ENCODE measurements at places on chromosomes 1 and 21.

- no peak for DNase-seq
Observed at GRCh38 chr1:113976609-113977278, 2.5 kb upstream of the OLFML3 start.

GRCh38 chr1:165281207-165281901 is 75.2 kb downstream of the LMX1A start:
- DNase-seq = no peak

GRCh38 chr1:160416369-160416768 is 16.0 kb downstream of the VANGL2 start:
- no peak for DNase-seq

GRCh38 chr1:89454845-89455521 is 69.6 kb upstream of the LRRC8B start:
- DNase-seq = peak; percentile 73

GRCh38 chr1:11518791-11519628 is 40.1 kb downstream of the DISP3 start:
- DNase-seq = no peak

GRCh38 chr21:37873655-37874054 is 42.6 kb downstream of the KCNJ6 start:
- no peak for DNase-seq

GRCh38 chr1:29963946-29964345 is 727.6 kb downstream of the PTPRU start:
- no peak for DNase-seq

- no peak for DNase-seq
Observed at GRCh38 chr1:162128693-162129356, 59.3 kb downstream of the NOS1AP start.

- DNase-seq = no peak
Observed at GRCh38 chr21:36681117-36681631, 17.7 kb upstream of the SIM2 start.

DNA sequence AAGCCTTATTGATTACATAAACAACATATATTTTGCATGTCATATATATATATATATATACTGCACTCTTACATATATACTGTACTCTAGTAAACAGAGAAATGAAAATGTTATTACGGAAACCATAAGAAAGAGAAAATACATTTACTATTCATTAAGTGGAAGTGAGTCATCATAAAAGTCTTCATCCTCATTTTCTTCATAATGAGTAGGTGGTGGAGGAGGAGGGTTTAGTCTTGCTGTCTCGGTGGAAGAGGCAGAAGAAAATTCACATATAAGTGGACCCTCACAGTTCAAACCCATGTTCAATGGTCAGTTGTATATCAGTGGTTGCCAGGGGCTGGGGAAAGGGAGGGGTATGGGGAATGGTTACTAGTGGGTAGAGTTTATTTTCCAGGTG is 8.0 kb upstream of the IFNLR1 start:
- DNase-seq = no peak

GRCh38 chr1:228224198-228225164 is 16.6 kb downstream of the OBSCN start:
- no peak for DNase-seq

GRCh38 chr1:54394104-54394503 is 12.1 kb downstream of the SSBP3 start:
- no peak for DNase-seq

- DNase-seq = no peak
Observed at GRCh38 chr1:228304225-228304624, 96.4 kb downstream of the OBSCN start.

DNA sequence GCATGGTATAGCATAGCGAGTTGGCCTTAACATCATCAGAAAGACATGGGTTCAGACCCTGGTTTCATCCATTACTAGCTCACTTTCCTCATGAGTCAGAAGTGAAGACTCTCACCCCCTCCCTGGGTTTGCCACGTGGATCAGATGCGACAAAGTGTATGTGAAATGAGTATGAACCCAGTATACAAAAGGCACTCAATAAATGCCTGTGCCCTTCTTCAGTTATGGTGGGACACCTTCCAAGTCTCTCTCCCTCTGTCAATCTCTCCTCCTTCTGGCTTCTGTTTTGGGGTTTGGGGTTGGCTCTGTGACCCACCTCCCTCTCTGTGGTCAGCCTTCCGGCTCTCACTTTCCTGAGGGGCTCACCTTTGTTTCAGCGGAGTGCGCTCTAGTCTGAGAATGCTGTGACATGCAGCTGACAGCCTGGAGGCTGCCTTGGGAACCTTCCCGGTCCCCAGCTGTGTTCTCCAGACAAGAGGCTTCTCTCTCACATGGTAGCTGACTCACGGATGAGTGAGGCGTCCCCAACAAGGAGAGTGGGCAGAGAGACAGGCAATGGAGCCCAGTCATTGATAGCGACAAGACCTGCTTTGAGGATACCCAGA is 155.0 kb upstream of the EDN2 start:
- DNase-seq = peak; percentile 24

DNA sequence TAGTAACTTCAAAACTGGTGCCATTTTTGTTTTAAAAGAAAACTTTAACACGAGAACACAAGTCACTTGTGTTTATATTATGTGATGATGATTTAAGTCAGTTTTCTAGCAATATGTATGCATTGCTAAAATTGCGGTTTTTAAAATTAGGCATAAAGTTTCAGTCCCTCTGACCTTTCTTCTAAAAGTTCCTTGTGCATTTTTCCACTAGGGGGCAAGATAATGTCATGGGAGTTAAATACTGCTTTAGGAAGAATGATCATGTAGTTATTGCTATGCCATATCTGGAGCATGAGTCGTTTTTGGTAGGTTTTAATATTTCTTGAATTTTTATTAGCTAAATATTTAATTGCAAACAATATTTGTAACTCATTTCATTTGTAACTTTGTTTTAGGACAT is 10.7 kb downstream of the CDC7 start:
- DNase-seq = no peak

GRCh38 chr1:2368053-2368744 is 23.2 kb downstream of the MORN1 start:
- DNase-seq = no peak

- DNase-seq = no peak
Observed at GRCh38 chr1:222028116-222028515, 286.2 kb upstream of the DUSP10 start.

GRCh38 chr1:99740141-99740540 is 26.3 kb downstream of the FRRS1 start:
- no peak for DNase-seq

DNA sequence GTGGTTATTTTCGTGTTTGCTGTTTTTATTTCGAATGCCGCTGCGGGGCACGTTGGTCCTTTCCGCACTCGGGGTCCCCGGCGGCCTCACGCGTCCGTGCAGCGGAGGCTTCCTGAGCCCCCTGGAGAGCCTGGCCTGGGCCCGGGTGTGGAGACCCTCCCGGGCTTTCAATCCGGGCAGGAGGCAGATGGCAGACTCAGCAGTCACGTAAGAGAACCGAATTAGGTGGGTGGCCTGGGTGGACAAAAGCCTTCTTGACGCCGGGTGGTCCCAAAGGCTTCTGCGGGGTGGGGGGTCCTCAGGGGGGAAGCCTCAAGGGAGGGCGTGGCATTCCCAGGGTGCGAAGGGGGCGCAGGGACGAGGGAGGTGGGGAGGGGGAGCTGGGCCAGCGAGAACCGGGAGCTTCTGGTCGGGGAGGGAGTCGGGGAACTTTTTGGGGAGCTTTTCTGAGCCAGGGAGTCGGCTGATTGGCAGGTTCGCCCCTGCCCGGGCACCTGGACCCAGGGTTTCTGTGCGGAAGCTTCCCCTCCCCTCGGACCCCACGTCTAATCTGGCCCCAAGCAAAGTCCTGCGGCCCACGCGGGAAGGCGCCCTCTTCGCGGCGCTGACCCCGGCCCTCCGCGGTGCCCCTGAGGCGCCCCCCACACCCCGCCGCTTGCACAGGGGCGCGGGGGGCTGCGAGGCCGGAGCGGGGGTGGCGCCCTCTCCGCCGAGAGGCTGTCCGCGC is 1.3 kb upstream of the HES4 start:
- DNase-seq = no peak

GRCh38 chr1:214637722-214638458 is 34.9 kb downstream of the CENPF start:
- DNase-seq = no peak

DNA sequence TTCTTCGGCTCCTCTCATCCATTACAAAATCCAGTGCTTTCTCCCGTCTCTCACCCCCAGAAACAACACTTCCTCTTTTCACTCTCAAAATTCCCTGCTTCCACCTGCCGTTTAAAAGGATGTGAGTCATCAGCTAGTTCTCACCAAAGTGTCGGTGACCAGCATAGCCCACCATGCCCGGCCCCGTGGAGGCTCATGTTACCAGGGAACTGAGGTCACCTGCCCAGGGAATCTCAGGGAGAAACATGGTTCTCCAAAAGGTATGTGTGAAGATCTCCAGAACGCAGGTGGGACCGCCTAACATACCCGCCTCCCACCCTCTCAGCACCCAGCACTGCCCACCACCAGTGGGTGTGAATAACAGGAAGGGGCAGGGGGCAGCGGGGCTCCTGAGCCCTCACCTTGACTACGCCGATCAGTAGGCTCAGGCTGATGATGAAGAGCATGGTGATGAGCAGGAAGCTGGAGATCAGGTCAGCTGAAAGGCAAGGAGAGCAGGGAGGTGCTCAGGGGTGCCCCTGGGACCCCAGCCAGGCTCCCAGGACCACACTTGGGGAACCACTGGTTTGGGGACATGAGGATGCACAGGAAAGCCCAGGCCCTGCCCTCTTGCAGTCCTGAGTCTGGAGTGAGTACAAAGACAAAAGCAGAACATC is 16.2 kb downstream of the LAPTM5 start:
- DNase-seq = no peak

DNA sequence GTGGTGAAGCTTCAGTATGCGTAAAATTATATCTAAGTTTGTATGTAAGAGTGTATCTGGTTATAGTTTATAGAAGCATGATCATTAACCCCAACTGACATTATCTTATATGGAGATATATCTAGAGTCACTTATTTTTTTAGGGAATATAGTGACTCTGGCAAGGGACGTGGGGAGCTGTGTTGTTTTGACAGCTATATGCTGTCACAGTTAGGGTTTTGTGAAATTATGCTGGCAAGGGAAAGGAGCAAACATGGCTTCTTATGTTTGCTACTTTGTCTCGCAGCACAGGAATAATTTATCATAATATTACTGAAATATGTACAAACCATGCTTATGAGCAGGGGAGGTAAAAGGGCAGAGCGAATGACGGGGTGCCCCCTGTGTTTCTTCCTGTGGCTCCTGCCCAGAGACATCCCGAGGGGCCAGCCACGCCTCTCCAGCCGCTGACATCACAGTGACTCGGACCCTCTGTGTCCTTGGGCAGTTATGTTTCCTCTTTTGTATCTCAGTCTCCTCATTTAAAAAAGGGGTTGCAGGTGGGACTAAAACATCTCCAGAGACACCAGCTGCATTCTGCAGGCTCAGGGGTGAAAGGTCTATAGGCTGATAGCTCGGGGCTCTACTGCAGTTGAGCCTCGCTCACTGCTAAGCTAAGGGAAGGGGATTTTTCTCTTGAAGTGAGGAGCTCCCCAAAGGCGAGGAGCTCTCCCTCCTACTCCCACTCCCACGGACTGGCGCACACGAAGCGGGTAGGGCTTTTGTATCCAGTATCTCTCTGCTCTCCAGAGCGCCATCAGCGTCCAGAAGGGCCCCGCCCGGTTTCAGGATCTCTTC is 14.9 kb downstream of the A3GALT2 start:
- no peak for DNase-seq

GRCh38 chr21:45640888-45641479 is 2.5 kb upstream of the PCBP3 start:
- DNase-seq = no peak

DNA sequence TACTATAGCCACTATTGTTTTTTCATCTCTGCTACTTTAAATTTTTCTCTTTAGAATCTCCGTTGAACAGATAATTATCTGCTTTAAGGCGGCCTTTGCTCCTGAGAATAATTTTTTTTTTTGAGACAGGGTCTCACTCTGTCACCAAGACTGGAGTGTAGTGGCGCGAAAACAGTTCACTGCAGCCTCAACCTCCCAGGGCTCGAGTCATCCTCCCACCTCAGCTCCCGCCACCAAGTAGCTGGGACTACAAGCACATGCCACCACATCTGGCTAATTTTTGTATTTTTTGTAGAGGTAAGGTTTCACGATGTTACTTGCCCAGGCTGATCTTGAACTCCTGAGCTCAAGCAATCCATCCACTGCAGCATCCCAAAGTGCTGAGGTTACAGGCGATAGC is 28.6 kb downstream of the TRIT1 start:
- no peak for DNase-seq

GRCh38 chr1:167294528-167294927 is 73.8 kb downstream of the POU2F1 start:
- no peak for DNase-seq

DNA sequence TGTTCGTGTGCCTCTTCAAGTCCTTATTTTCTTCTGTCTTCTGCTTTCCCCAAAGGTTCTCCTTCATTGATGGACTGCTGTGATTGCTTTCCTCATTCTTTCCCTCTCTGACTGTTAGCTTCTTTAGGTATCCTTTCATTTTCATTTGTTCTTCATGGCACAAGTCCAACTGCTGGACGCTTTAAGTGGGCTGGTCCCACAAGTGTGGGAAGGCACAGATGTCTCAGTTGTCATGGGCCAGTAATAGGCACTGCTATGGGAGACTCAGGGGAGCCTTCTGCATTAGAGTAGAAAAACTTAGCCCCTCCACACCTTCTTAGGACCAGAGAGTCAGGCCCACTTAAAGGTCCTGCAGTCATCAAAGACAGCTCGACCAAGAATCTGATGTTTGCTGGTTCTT is 122.3 kb upstream of the C1orf105 start:
- no peak for DNase-seq

DNA sequence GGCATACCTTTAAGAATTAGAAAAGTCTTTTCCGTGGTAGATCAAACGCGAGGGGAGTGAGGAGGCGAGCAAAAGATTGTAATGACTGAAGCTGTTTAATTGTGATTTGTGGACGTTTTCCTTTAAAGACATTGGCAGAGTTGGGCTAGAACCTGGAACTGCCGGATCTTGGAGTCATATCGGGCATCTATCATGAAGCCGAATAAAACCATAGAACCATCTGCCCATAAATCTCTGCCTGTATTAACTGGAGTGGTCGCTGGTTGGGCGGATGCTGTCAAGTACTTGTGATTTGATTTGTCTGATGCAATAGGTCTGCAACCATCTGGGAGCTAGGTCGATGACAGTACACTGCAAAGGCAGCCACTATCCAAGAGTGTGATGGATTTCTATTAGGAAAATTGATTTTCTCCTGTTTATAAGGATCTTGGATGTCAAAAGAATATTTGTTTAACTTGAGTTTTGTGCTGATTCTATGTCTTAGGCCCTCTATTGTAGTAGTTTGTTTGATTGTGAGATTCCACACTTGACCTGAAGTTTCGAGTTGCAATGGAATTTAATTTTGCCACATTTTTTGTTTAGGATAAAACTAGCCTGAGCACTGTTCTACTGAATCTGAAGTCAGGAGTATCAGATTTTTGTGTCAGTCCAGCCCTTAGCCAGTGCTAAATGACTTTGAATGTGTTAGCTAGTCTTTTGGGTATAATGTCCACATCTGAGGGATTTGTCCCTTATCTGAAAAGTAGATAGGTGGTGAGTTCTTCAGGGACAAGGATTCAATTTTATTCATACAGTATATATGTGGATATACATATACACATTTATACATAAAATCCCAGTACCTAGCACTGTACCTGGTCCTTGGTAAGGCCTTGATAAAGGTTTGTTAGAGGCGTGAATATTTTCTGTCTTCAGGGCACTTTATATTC is 1.2 kb downstream of the SARS1 start:
- DNase-seq = peak; percentile 73
